ENCODE measurements at places on chromosomes 12 and 14.

DNA sequence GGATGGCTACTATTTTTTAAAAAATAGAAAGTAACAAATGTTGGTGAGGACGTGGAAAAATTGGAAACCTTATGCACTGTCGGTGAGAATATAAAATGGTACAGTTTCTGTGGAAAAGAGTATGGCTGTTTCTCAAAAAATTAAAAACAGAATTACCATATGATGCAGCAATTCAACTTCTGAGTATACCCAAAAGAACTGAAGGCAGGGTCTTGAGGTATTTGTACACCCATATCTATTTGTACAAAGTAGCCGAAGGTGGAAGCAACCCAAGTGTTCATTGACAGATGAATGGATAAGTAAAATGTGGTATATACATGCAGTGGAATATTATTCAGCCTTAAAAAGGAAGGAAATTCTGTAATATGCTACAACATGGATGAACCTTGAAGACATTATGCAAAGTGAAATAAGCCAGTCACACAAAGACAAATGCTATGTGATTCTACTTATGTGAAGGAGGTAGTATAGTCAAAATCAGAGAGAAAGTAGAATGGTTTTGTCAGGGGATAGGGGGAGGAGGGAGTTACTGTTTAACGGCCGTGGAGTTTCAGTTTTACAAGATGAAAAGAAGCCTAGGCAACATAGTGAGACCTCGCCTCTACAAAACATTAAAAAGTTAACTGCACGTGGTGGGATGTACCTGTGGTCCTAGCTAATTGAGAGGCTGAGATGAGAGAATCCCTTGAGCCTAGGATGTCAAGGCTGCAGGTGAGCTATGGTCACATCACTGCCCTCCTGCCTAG, 38.4 kb upstream of the CCT2 start:
- no peak for DNase-seq

GRCh38 chr12:64678248-64678647, 68.0 kb downstream of the RASSF3 start:
- no peak for DNase-seq

DNA sequence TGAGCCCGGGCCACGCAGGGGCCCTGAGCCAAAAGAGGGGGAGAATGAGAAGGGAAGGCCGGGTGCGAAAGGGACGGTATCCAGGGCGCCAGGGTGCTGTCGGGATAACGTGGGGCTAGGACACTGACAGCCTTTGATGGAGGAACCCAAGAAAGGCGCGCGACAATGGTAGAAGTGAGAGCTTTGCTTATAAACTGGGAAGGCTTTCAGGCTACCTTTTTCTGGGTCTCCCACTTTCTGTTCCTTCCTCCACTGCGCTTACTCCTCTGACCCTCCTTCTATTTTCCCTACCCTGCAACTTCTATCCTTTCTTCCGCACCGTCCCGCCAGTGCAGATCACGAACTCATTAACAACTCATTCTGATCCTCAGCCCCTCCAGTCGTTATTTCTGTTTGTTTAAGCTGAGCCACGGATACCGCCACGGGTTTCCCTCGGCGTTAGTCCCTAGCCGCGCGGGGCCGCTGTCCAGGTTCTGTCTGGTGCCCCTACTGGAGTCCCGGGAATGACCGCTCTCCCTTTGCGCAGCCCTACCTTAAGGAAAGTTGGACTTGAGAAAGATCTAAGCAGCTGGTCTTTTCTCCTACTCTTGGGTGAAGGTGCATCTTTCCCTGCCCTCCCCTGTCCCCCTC, 3.0 kb downstream of the SSTR1 start:
- DNase-seq, result no peak

GRCh38 chr14:32934881-32935633, 3.6 kb upstream of the NPAS3 start:
- no peak for DNase-seq

DNA sequence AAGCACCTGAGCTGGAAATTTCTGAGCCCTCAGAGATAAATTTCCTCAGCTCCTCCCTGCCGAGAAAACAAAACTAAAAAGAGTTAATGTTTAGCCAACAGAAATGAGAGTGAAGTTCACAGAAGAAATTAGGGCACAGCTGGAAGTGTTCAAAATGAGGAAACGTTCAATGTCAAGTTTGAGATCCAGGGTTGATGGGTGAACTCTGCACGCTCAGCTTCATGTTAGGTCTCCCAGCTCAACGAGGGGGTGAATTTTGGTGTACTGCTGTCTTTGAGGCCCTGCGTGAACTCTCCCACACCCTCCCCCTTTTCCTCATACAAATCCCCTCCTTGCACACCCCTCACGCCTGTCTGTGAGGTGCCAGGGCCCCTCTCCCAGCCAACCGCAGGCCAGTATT, 13.3 kb upstream of the OAS3 start:
- peak; percentile 34 for DNase-seq

GRCh38 chr12:119624966-119625365, 31.4 kb downstream of the TMEM233 start:
- DNase-seq, result no peak

Data from renal cortex interstitium (tissue), 15 donors.